ENCODE measurements at places on chromosomes 11 and 22.

DNA sequence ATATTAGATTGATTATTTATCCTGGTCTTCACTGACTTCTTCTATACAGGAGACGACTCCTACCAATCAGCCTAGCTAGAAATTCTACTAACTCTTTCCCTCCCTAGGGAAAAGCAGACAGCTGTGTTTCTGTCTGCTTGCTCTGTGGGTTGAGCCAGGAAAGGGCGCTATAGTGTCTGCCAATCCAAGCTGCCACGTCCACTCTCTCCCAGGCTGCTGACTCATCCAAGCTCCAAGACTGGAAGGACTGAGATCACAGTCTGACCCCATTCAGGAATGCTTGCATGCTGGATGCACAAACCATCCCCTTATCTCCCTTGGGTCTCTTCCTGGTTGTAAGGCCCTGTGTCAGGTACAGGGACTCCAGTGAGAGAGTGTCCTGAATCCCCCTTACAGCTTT lies 955.6 kb downstream of the OPCML start:
- DNase-seq, result no peak

- DNase-seq, result no peak
Measured at GRCh38 chr11:118142081-118142480, 10.5 kb downstream of the SCN4B start.

DNA sequence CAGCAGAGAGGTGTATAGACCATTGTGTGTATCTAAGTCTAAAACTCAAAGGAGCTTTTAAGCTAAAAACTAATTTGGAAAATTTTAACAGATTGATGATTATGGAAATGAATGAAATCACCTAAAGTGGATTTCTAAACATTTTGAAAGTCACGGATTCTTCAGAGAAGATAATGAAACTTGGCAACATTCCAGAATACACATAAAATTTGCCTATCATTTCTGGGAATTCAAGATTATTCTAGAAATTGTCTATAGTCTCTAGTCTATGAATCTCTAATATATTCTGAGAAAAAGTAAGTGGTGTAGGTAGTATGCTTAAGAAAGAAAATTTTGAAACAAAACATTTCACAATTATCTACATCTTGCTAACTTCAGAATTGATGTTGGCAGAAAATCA lies 1117.9 kb upstream of the CNTN5 start:
- no peak for DNase-seq

DNA sequence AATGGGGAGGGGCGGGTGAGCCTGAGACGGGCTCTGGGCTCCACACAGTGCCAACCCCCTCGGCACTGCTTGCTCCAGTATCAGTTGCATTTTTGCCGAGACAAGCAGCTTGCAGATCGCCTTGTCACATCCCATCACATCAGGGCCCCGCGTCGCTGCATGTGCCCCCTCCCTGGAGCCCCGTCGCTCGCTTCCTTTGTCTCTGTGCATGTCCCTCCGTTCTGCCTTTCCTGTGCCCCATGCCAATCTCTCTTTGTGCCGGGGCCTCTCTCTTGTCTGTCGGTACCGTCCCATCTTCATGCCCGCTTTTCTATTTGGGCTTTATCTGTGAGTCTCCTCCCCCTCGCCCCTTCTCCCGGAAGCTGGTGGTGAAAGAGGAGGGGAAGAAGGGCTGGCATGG lies 202.2 kb downstream of the CEP164 start:
- DNase-seq, result no peak
